ENCODE measurements at places on chromosomes 12 and 14.
A peak's percentile ranks its signal among the peaks of the same experiment; 100 is the strongest.

DNA sequence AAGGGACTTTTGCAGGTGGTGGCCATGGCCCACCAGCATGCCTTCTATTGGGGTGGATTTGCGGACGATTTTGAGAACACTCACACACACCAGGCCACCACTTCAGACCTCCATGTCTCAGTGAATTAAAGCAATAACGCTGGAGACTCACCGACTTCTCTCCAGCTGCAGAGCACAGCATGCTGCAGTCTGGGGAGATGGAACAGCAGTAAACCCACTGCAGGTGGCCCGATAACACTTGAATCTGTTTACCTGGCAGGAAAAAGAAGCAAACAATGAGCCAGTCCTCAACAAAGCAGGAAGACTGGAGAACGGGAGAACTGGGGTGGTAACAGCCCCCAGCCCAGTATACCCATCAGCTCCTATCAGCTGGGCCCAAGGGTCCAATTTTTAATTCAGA lies 21.6 kb downstream of the RFC5 start:
- no peak for DNase-seq

- DNase-seq = peak; percentile 47
Measured at GRCh38 chr12:103268831-103269514, 226.8 kb downstream of the C12orf42 start.

GRCh38 chr14:50717811-50718210 lies 49.7 kb upstream of the SAV1 start:
- DNase-seq = no peak

GRCh38 chr12:54060174-54060974 lies 6.7 kb downstream of the HOXC4 start:
- no peak for DNase-seq

- no peak for DNase-seq
Measured at GRCh38 chr14:79044894-79045624, 874.9 kb downstream of the NRXN3 start.

DNA sequence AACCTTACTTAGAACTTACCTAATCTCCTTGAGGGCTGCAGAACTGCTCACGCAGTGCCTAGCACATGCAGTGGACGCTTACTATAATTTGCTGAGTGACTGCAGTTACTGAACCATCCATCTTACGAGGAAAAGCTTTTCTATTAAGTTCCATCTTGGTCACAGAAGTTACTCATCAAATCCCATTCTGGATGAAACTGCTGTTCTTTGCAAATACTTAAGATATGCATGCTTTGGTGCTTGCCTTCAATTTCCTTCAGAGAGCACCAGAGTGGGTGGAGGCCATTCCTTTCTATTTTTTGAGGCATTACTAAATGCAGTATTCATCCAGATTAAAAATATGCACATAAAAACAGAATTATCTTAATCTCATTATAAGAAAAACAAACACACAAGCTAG lies 17.7 kb upstream of the PELI2 start:
- DNase-seq = no peak

DNA sequence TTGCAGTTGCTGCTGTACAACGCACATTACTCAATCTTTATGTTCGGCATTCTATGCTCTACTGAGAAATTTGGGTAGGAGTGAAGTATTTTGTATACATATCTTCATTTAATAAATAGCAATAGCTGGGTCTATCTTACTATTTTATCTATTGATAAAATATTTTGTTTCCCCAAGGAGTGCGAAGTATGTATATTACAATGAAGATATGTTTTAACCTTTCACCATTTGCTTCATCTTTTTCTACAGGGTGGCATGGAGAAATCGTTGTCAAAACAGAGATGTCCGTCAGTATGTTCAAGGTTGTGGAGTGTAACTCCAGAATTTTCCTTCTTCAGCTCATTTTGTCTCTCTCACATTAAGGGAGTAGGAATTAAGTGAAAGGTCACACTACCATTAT lies 4.7 kb downstream of the LYZ start:
- DNase-seq = no peak

- no peak for DNase-seq
Measured at GRCh38 chr14:53360829-53361228, 207.7 kb upstream of the DDHD1 start.

DNA sequence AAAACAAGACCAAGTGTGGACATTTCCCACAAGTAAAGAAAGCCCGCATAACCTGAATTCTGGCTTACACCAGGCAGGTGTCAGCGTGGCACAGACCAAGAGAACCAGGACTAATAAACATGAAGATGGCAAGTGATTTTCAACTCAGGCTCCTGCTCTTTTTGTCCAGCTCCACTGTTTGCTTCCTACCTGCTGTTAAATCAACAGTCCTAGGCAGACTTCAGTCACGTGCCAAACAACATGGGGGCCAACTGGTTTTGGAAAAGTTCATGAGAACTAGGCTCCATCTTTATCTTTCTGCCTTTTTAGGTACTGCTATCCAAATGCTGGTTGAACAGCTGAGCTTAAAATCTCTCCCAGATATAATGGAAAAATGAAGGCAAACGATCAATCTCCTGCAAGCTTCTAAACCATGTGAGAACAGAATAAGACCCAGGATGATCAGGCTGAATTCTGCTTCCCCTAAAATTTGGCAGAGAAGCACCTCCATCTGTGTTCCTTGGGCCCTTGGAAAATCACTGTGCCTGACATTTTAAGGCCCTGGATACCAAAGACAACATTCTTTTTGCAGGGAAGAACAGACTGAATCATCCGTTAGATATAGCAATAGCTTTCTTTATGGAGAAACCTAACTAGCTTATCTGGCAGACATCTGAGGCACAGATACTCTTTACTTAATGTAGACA lies 215.6 kb upstream of the USP15 start:
- no peak for DNase-seq

- no peak for DNase-seq
Measured at GRCh38 chr12:91663310-91663709, 480.7 kb upstream of the DCN start.

DNA sequence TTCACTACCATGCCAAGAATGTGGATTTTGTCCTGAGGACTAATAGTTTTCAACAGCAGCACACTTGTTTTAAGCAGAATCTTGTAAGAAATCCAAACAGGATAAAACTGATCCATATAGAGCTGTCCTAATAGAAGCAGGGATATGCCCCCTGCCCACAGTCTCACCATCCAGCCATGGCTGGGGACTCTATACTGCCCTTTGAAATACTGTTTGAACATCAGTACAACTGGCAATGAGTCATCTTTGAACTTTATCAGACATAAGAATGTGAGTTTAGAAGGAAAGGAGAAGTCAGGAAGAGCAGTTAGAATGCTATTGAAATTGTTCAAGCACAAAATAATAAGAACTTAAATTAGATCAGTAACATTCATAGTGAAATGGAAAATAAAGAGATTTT lies 3.8 kb upstream of the C12orf42 start:
- DNase-seq = no peak

- DNase-seq = no peak
Measured at GRCh38 chr12:98758331-98758730, 113.2 kb downstream of the APAF1 start.

- DNase-seq = no peak
Measured at GRCh38 chr12:2129076-2129475, 76.3 kb downstream of the CACNA1C start.

DNA sequence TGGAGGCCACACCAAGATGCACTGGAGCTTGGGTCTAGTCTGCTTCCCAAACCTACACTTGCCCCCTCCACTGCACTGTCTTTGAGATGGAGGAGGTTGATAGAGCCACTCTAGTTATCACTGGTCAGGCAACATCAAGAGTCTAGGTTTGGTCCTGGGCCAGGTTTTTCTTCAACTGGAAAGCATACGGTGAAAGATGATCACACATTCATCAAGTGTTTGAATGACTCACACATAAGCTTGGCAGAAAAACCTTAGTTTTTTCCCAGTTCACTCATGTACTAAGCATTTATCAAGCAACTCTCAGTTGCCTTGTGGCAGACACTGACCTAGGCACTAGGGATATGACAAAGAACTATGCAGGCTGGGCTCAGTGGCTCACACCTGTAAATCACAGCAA lies 84.5 kb downstream of the PLEKHG3 start:
- no peak for DNase-seq

DNA sequence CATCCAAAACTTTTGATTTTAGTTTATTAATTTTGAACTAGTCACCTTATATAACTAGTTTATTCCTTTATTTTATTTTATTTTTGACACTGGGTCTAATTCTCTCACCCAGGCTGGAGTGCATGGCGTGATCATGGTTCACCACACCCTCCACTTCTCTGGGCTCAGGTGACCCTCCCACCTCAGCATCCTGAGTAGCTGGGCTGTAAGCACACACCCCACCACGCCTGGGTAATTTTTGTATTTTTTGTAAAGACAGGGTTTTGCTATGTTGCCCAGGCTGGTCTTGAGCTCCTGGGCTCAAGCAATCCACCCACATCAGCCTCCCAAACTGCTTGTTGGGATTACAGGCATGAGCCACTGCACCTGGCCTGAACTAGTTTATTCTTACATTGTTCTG lies 17.3 kb downstream of the PCNX1 start:
- DNase-seq = no peak

DNA sequence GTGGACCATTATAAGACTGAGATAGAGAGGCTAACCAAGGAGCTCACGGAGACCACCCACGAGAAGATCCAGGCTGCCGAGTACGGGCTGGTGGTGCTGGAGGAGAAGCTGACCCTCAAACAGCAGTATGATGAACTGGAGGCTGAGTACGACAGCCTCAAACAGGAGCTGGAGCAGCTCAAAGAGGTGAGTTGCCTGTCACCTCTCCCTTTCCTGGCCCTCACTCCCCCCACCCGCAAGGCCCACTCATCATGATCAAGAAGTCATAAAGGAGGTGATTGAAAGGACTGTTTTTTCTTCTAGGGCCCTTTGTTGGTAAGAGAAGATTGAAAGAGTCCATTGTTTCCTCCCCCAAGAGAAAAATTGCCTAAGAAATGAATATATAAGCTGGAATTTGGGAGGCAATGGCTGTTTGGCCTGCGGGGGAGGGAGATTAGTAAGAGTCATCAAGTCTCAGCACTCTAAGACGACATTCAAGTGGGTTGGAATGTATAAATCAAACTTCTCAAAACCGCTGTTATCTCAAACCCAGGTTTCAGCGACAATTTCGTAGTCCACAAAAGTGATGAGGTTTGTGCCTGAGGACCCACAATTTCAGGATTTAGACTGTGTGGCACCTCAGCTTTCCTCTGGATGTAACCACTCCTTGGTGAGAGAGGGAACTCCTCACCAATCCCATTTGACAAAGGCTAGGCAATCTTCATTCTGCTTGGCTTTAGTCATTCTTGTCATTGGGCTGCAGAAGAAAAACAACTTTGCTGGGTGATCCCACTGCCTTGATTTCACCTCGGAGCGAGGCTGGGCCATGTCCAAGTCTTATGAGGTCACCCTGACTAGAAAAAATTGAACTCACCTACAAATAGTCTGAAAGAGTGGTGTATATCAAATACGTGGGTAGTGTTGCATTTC lies 966 bp downstream of the BICD1 start:
- DNase-seq = peak; percentile 32

GRCh38 chr14:61491876-61492434 lies 170.6 kb downstream of the PRKCH start:
- DNase-seq = no peak

GRCh38 chr12:102920271-102920670 lies 3.2 kb upstream of the PAH start:
- no peak for DNase-seq

DNA sequence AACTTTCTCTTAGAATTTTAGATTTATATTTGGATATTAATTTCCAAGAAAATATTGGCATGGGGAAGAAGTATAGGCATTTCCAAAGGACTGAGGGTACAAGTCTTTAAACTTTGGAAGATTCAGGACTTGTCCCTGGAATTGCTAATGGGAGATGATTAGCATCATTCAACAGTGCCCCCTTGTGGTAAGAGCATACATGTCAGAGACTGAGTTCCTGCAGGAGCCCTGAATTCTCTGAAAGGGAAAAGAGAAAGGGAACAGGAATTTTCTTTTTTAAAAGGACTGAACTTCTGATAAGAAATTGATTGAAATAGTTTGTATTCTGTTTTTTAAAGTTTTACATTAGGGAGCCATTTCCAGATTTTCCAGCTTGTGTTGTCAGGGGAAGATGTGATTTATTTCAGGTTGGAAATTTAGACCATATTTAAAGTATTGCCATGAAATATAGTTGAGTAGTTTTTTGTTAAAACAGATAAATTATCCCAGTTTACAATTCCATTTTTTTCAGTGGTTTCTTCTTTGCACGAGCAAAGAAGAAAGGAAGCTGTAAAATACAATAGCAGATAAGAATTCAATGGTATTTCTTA lies 44.0 kb upstream of the REP15 start:
- DNase-seq = peak; percentile 61

- DNase-seq = peak; percentile 7
Measured at GRCh38 chr14:37246427-37246829, 48.7 kb downstream of the MIPOL1 start.

GRCh38 chr14:67944605-67945004 lies 125.0 kb downstream of the RAD51B start:
- no peak for DNase-seq

DNA sequence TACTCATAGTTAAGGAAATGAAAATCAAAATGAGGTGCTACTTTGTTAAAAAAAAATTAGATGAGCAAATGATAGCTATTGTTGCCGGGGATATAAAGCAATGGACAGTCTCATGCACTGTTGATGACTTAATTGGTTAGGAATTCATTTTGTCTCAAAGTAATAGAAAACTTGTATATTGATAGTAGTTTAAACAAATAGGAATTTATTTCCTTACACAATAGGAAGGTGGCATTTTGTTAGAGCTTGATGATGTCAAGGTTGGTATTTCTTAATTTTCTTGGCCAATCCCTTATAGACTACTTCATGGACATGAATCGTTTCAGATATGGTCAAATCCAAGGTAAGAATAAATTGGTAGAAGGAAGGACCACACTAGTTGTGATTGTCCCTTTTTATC lies 7.8 kb downstream of the PRPF39 start:
- no peak for DNase-seq

- DNase-seq = no peak
Measured at GRCh38 chr12:130955238-130955816, 1.6 kb downstream of the ADGRD1 start.

All from activated CD4-positive, alpha-beta T cell treated with anti-CD3 and anti-CD28 coated beads, Interleukin-10, Interleukin-2, amounts not matched to agents 100 ng/mL and 50 ng/mL, durations not matched to agents 16 hours and 8 hours (primary cell).